AG08395 (cell line): ENCODE measurements at places on chromosomes 12 and 14.

GRCh38 chr14:55120571-55121495 is 8.2 kb upstream of the LGALS3 start:
- DNase-seq: no peak

- no peak for DNase-seq
Measured at GRCh38 chr14:32383364-32384009, 54.4 kb downstream of the AKAP6 start.

GRCh38 chr12:109709401-109709991 is 4.1 kb upstream of the FAM222A start:
- DNase-seq: no peak

GRCh38 chr14:87617079-87617478 is 375.9 kb downstream of the GALC start:
- DNase-seq: no peak

- DNase-seq: peak; percentile 78
Measured at GRCh38 chr12:109927622-109928021, 27.5 kb downstream of the TCHP start.

DNA sequence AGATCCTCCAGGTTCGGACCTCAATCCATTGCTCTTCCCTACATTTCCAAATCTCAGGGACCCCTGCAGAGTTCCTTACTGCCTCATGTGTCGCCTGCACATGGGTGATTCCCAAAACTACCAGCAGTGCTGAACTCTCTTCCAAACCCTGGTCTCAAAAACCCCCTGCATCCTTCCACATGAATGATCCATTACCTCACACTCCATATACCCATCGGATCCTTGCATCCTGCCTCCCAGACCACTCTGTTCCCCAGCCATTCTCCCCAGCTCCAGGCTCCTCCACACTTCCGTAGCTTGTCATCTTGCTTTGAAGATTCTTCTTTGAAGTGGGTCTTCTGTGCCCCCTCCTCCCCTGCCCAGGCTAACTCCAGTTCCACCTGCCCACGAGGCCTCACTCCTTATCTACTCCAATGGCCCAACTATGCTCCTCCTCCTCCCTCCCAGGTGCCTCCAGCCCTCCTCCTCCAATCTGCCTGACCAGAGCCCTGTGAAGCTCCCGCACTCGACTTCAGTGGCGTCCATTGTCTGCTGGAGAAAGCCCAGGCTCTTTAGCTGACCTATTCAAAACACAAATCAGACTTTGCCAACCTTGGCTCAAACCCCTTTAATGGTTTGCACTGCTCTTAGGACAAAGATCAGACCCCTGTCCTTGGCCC is 13.8 kb downstream of the RAPGEF3 start:
- no peak for DNase-seq

DNA sequence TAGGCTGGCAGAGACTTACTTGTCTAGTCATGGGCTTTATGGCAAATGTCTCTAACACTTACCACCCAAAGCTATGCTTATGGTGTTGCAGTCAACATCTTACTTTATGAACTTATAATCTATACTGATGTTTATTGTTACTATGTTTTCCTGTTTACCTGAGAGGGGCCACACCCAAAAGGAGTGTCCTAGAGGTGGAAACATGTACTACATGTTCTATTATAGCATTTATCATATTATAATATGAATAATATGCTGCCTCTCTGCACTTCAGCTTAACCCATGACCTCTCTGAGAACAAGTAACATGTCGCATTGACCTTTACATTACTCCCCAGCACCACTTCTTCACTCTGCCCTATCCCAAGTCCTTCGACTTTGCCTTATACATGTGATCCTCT is 501.8 kb downstream of the ETNK1 start:
- DNase-seq: no peak

- no peak for DNase-seq
Measured at GRCh38 chr12:33226671-33227070, 212.9 kb downstream of the SYT10 start.

DNA sequence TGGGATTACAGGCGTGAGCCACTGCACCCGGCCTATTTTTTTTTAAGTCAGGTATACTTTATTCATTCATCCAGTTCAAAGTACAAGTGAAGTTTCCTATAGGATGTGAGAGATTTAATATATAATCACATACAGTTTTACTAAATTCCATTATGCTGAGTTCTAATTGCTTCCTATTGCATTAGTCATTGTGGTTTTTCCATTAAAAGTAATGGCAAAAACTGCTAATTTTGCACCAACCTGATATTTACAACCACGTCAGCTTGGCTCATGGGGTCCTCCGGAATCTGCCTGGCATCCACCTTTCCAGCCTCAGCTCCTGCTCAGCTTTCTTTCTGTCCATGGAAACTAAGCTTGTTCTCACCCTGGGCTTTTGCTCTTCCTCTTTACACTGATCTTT is 67.0 kb upstream of the CSRP2 start:
- DNase-seq: peak; percentile 6

- no peak for DNase-seq
Measured at GRCh38 chr12:57741844-57742738, 2.7 kb upstream of the TSPAN31 start.

DNA sequence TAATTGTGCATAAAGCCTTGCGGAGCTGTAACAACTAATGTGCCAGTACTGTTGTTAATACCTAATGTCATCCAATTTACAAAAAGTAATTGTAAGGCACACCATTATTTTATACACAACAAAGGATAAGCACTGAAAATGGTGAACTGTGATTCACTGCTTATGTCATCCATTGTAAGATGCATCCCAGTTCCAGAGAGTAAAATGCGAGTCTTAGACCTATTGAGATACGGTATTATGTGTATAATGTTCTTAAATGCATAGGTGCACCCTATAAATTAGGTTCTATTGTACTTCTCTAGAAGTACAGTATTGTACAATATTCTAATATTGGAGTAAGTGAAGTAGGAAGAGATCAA is 406 bp downstream of the PARP2 start:
- DNase-seq: no peak

DNA sequence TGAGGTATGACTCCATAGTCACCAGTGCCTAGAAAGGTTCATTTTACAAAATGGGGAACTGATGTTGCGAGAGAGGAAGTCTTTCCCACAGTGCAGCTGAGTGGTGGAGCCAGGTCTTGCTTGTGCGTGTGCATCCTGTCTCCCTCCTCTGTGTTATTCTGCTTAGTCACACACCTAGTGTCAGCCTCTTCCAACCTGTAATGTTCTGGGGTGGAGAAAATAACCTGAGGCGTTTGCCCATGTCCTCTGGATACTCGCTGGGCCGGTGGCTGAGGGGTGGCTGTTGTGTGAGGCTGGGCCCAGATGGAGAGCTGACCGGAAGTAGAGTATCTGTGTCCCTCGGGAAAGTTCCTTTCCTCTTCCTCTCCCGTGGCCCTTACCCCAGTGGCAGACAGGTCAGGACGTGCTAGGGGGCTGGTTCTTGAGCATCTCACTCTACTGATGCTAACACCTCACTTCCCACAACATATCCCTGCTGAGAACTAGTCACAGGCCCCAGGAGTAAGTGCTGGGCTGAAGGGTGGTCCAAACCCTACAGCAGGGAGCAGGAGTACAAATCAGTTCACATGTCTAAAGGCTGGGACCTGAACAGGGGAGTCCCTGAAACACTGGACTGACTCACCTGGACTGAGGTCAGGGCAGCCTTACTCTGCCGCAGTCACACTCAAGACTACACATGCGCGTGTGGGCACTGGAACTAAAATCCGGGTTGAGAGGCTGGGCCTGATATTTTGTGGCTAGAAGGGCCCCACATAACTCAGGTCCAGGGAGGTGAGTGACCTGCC is 7.0 kb downstream of the MLF2 start:
- DNase-seq: no peak
